Activated T-helper 2 cell treated with anti-CD3 and anti-CD28 coated beads, Interferon-gamma antibody, Interleukin-2, Interleukin-4, amounts not matched to agents 10 μg/mL and 5 μg/mL and 100 μg/mL, durations not matched to agents 14 hours and 24 hours and 36 hours (primary cell): ENCODE measurements at places on chromosomes 13 and 19.

DNA sequence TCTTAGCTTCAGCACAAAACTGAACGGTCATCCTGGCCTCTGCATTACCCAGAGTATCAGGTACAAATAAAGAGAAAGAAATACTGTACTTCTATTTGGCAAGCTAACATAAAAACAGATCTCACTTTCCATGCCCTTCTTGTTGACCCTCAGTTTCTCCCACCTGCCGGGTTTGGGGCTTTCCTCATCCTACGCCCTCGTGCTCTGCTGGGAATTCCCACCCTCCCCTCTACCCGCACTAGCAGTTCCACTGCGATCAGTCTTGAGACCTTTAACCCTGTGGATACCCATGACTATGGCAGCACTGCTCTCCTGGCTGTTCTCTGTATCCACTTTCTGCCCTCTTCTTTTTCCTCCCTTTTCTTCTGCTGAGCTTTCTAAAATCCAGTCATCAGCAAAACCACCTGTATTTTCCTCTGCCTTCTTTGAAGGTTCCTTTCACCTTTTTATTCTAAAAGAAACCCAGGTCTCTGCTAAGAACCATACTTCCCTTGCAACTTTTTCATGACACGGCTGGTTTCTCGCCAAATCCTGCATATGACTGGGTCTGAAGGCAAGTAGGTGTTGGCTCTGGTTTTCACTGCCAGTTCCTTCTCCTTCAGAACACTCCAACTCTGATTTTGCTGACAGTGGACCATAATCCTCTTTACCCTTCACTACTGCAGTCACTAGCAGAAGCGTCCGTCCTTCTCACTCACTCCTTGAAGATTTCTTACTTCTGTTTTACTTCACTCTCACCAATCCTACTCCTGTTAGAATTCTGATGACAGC lies 99.4 kb downstream of the MIPEP start:
- no peak for DNase-seq

GRCh38 chr13:110308656-110309359 lies 1.7 kb downstream of the COL4A2 start:
- DNase-seq: no peak

DNA sequence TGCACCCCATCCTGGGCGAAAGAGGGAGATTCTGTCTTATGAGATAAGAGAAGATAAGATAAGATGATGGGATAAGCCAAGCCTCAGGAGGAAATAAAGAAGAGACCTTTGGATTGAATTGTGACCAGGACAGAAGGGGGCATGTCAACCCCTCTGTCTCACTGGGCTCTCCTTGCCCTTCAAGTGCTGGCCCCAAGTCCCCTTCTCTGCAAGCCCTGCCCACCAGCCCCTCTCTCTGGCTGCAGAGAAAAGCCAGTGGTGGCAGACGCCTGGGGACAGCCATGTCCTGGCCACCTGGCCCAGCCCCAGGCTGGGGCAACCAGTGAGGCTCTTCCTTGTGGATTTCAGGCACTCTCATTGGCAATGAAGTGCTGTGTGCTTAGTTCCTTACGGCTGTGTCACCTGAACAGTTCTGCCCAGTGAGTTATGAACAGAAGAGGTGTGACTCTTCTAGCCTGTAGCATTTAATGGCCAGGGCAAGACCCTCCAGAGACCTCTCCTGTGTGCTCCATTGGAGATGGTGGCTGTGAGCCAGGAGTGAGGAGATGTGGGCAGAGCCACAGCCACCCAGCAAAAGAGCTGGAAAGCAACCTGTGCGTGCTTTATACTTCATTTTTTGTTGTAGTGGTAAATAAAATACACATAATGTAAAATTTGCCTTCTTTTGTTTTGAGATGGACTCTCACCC lies 6.1 kb upstream of the BTBD2 start:
- DNase-seq: no peak

DNA sequence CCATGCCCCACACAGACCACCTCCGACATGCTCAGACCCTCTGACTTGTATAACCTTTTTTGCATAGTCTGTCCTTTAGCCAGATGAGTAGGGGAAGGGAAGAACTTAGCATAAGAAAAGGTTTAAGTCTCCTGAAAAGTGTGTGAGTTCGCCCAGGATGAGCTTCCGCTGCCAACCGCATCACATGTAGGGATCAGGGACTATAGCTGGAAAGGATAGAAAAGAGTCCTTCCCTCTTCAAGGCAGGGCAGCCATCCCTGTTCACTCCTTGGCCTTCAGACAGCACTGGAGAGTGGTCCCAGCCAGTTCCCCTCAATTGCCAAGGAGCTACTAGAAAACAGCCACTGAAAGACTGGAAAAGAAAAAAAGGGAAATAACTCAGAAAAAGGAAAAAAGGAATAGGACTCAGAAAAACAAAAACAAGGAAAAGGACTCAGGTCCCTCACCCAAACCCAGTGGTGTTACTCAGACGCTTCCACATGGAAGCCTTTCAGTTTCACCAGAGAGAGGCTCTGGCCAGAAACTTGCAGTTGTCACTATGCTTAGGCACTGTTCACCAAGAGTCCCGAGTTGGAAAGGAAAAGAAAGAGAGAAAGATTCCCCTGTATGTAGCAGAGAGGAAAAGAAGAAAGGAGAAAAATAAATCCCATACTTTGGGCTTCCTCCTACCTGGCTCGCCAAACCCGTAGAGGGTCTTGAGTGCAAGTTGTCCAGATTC lies 5.6 kb upstream of the TM9SF2 start:
- no peak for DNase-seq

- DNase-seq: no peak
Observed at GRCh38 chr13:90500569-90500968, 846.9 kb upstream of the MIR17HG start.

DNA sequence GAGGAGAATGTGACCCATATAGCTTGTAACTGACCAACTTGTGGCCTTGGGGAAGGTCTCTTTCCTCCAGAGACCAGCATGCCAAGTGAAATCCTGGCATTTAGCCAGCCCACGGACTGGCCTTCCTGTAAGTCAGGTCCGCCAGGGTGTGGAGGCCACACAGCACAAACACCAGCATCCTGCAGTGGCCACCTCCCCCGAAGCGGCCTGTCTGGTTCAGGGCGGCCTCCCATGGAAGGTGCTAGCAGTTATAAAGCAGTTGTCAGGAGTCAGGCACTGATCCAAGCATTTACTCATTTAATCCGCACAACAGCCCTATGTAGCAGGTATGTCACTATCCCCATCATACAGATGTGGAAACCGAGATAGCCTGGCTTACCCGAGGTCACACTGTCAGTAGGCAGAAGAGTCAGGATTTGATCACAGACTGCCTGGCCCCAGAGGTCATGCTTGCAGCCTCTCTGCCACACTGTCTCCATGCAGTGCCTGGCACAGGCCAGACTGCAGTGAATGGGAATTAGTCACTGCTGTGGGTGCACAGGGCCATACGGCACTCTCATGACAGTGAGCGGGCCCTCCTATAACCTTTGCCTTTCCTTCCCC lies 36.7 kb downstream of the CAPN12 start:
- DNase-seq: no peak

DNA sequence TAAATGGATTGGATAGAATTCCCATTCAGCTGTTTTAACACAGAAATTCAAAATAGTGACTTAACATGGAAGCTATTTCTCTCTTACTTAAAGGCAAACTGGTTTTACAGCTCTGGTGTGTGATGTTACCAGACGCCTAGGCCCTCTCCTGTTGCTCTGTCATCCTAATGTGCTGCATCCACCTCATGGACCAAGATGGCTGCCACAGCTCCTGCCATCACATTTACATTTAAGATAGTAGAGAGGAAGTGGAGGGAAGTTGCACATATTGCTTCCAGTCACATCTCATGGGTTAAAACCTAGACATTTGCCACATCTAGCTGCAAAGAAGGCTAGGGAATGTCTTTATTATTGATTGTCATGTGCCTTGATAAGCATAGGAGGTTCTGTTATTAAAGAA lies 157.5 kb downstream of the OXGR1 start:
- DNase-seq: no peak

DNA sequence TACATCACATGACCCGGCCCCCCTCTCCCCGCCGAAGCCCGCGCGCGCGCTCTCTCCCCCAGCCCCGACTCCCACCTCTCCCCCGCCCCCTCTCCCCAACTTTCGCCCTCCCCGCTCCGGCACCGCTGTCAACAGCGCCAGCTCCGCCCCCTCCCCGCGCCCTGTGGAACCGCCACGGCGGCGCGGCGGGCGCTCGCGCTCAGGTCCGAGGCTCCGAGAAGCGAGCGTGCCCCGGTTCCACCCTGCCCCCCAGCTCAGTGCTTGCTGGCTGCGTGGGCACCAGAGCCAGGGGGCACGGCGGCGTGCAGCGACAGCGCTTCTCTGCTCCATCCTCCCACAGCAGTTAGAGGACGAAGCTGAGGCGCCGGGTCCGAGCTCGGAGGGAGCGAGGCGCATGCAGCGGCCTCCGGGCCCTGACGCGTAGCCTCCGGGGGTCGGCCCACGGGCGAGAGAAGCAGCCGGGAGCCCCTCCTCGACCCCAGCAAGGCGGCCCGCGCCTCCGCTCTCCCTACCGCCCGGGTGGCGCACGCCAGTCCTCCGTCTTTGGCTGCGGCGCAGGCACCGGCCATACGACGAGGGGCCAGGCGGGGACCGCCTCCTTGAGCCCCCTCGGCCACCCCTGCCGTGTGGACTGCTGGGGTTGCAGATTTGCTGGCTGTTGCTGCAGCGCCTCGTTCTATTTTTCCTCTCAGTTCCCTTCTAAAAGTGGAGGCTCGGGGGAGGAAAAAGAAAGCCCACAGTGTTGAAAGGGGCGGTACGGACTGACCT lies 109.5 kb downstream of the KCNRG start:
- DNase-seq: peak; percentile 87

- DNase-seq: no peak
Observed at GRCh38 chr19:4025317-4025716, 17.8 kb downstream of the PIAS4 start.

DNA sequence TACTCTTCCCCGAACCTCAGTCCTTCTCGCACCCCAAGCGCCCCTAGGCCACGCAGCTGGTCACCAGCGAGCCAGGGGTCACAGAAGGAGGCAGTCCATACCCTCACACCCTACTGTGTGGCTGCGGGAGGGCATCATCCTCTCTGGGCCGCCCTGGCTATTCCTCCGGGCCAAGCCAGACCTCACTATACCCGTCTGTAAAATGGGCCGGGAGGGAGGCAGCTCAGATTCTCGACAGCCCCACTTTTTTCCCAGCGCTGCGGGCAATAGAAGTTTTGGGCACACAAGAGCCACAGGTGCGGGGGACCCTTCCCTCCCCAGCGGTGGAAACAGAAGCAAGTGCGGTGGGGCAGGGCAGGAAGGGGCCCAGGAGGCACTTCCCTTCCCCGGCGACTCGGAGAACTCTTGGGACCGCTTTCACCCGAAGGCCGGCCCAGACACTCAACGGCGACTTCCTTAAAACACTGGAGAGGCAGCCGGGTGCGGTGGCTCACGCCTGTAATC lies 5.6 kb upstream of the ARRDC2 start:
- DNase-seq: no peak

GRCh38 chr13:47251771-47252170 lies 354.9 kb upstream of the HTR2A start:
- DNase-seq: no peak

DNA sequence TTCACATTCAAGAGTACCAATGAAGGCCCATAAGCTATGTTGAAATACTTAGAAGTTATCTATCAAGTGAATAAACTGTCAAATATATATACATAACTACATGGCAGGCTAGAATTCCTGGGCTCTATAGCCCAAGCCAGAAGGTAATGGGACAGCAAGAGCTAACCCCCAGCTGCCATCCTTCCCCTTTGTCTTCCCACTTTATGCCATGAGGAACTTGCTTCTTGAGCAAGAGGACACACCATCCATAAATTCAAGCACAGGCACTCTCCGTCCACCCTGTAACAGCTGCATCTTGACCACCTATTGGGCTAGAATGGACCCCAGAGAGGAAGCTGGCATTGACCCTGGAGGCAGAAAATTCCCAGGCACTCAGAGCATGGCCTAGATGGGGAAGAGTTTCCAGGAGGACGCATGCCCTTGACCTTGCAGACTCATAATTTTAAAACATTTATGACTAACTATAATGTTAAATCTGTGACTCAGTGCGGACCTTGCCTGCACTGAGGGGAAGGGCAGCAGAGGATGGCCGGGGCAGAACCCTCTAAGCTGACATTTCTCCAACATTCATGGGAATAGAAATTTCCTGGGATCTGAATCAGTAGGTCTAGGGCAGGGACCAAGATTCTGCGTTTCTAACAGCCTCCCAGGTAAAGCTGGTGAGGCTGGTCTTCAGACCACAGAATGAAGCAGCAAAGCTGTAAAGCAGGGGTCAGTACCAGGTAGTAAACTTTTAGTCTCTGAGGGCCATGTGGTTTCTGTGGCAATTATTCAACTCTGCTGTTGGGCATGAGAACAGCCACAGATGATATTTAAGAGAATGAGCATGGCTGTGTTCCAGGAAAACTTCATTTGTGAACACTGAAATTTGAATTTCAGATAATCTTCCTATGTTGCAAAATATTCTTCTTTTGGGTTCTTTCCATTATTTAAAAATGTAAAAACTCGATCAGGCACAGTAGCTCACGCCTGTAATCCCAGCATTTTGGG lies 71.4 kb upstream of the CLDN10 start:
- DNase-seq: no peak

DNA sequence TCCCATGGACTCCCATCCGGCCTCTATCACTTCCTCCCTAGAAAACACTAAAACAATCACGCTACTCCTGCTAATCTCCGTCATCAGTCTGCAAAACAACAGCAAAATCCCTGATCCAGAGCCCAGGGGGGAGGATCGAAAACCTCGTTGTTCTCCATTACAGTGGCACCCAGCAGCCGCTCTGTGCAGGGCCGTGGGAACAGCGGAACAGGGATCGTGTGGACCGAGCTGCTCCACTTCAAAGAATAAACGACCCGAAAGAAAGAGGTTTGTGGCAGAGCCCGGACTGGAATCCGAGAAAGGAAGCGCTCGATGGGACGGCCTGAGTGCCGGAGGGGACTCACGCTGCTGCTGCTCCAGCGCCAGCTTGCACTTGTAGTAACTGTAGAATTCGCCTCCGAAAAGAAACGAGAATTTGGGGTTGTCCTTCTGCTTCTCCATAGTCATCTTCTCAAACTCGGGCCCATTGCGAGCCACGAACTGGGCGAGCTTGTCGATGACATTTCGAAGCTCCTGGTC lies 652 bp downstream of the CHERP start:
- no peak for DNase-seq

GRCh38 chr19:44738603-44739558 lies 9.6 kb upstream of the BCL3 start:
- no peak for DNase-seq

GRCh38 chr19:34990578-34991192 lies 9.4 kb upstream of the GRAMD1A start:
- no peak for DNase-seq

DNA sequence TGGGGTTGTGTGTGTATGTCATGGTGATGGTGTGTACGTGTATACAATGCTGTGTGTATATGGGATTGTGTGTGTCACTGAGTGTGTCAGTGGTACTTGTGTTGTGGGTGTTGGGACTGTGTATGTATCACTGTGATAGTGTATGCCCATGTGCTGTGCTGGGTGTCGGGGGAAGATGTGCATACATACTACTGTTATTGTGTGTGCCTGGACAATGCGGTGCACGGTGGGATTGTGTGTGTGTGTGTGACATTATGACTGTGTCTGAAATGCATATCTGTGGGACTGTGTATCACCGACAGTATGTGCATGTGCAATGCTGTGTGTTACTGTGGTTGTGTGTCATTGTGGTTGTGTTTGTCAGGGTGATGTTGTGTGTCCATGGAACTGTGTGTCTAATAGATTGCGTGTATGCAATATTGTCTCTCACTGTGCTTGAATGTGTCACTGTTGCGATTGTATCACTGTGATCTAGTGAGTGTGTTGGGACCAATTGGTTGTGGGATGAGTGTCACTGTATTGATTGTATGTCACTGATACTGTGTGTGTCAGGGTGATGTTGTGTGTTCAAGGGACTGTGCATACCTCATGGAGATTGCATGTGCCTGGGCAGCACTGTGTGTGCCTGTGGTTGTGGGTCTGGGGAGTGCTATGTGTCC lies 11.0 kb upstream of the BBC3 start:
- DNase-seq: no peak

GRCh38 chr13:112696001-112696868 lies 6.4 kb downstream of the ATP11A start:
- no peak for DNase-seq
